ENCODE measurements at places on chromosomes 11 and 22.

GRCh38 chr22:47094861-47095330 is 332.4 kb downstream of the TBC1D22A start:
- no peak for DNase-seq

- no peak for DNase-seq
Observed at GRCh38 chr11:58801302-58801701, 43.2 kb downstream of the GLYATL2 start.

- no peak for DNase-seq
Observed at GRCh38 chr11:105937331-105937730, 84.7 kb downstream of the MSANTD4 start.

- DNase-seq, result no peak
Observed at GRCh38 chr11:128029219-128029722, 558.1 kb downstream of the ETS1 start.

GRCh38 chr22:32331236-32331917 is 26.3 kb upstream of the RFPL3 start:
- no peak for DNase-seq

- no peak for DNase-seq
Observed at GRCh38 chr11:13336246-13336878, 58.8 kb downstream of the BMAL1 start.

GRCh38 chr11:108121274-108122155 is at the start of gene ACAT1:
Gene ACAT1, plus strand, starts transcription at chr11:108121567. Its CDS starts 40 bp downstream, at chr11:108121607.
- peak; percentile 93 for DNase-seq

- no peak for DNase-seq
Observed at GRCh38 chr11:108338750-108339149, 115.9 kb downstream of the ATM start.

DNA sequence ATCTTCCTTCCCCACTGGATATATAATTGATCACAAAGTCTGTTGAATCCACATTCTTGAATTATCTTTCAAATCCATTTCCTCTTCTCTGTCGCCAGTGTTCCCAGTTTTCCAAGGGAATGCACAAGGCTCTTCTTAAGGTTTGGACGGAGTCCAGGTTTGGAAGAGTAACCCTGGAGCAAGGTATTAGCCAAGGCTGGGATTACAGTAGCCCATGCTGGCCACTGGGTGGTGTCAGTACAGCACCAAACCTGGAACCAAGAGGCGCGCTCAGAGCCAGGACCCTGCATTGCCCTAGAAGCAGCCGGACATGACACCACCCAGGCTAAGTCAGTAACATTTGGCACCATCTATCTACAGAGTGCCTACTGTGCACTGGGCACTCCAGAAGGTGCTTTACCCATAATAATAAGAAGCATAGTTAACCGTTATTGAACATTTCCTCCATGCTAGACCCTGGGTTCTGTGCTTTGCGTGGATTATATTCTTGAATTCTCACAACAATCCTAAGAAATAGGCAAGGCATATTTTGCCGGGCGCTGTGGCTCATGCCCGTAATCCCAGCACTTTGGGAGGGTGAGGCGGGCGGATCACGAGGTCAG is 48.0 kb upstream of the CLPB start:
- peak; percentile 39 for DNase-seq

DNA sequence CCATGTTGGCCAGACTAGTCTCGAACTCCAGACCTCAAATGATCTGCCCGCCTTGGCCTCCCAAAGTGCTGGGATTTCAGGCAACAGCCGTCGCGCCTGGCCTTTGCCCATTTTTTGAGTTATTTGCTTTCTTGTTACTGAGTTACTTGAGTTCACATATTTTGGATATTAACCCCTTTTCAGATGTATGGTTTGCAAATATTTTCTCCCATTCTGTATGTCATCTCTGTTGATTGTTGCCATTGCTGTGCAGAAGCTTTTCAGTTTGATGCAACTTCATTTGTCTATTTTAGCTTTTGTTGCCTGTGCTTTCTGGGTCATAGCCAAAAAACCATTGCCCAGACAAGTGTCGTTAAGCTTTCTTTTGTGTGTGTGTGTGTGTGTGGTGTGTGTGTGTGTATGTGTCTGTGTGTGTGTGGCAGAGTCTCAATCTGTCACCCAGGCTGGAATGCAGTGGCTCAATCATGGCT is 6.8 kb downstream of the TSGA10IP start:
- no peak for DNase-seq

DNA sequence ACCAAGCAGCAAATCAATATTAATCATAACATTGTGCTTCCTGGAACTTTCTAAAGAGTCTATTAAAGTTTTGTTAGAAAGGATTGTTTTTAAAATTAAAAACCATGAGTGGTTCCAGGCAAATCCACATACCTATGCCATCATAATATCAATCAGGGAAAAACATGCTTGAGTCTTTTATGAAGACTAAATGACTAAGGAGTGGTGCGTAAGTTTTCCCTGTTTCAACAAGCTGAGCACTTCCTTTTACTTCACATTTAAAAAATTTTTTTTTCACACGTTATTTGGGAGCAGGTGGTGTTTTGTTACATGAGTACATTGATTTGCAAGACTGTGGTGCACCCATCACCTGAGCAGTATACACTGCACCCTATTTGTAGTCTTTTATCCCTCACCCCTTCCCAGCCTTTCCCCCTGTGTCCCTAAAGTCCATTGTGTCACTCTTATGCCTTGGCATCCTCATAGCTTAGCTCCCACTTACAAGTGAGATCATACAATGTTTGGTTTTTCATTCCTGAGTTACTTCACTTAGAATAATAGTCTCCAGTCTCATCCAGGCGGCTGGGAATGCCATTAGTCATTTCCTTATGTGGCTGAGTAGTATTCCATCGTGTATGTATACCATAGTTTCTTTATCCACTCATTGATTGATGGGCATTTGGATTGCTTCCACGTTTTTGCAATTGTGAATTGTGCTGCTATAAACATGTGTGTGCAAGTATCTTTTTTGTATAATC is 1190.3 kb upstream of the RAG2 start:
- DNase-seq, result no peak

- DNase-seq, result no peak
Observed at GRCh38 chr11:6681949-6682348, 1.2 kb downstream of the MRPL17 start.

DNA sequence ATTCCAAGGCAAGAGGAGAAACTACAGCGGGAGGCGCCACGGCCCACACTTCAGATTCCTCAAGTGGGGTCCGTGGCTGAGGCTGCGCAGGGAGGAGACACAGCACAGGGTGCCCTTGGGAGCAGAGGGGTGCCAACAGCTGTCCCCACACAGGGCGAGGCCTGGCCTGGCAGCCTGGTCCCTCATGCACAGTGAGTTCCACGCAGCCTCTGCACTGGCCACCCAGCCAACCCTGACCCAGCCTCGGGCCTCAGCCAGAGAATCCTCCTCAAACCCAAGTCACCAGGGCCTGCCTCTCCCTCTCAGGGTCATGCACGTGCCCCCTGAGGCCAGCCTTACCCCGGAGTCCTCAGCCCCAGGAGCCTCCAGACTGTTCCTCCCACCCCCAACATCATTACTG is 22.4 kb upstream of the MOB2 start:
- no peak for DNase-seq

- no peak for DNase-seq
Observed at GRCh38 chr11:120200677-120201076, 10.2 kb upstream of the OAF start.

GRCh38 chr11:27118949-27119348 is 78.3 kb downstream of the BBOX1 start:
- no peak for DNase-seq

All from CD4-positive, alpha-beta memory T cell (primary cell).